ENCODE measurements at places on chromosomes 5 and 9.
A peak's percentile ranks its signal among the peaks of the same experiment; 100 is the strongest.

DNA sequence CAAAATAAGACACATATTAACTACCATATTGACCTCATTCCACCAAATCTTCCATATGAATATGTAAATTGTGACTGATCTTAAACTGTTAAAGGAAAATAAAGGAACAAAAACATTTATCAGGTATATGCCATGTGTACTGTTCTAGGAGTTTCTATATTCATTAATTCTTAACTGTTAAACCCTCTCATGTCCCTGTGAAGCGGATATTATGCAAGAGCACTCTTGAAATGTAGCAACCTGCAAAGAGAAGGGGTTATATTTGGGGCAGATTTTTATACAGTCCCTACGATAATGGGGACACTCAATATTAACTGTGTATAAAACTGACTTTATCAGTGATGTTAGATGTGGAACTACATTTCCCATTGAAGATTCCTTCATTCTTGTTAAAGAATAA lies 184.9 kb upstream of the OR13F1 start:
- DNase-seq = no peak

- DNase-seq = no peak
Measured at GRCh38 chr5:123209502-123210027, 120.5 kb downstream of the PRDM6 start.

DNA sequence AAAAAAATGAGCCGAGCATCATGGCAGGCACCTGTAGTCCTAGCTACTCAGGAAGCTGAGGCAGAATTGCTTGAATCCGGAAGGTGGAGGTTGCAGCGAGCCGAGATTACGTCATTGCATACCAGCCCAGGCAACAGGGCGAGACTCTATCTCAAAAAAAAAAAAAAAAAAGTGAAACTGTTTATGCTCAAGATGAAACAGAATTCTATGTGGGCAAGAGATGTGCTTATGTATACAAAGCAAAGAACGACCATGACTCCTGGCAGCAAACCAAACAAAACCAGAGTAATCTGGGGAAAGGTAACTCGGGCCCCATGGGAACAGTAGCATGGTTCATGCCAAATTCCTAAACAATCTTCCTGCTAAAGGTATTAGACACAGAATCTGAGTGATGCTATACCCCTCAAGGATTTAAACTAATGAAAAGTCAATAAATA lies 32.6 kb upstream of the PLAC8L1 start:
- no peak for DNase-seq

DNA sequence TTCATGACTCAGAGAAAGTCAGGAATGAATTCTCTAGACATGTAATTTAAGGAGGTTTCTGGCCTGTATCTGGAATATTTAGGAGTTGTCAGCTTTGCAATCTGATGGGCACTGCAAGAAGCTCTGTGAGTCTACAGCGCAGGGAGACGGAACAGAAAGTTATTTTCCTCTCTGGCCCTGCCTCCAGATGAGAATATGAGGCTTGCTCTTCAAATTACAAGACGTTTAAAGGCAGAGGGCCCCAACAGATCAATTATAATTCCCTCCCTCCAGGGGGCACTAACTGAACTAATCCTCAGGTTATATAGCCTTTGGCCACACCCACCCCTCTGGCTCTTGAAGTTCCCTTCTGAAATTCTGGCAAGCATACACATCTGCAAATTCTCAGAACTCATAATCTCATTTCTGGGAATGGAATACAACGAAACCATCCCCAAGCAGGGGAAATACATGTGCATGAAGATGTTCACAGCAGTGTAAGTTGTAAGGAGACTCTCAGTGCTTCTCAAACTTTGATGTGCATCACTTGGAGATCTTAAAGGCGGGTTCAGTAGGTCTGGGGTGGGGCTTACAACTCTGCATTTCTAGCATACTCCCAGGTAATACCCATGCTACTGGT lies 307.6 kb downstream of the CWC27 start:
- DNase-seq = no peak

DNA sequence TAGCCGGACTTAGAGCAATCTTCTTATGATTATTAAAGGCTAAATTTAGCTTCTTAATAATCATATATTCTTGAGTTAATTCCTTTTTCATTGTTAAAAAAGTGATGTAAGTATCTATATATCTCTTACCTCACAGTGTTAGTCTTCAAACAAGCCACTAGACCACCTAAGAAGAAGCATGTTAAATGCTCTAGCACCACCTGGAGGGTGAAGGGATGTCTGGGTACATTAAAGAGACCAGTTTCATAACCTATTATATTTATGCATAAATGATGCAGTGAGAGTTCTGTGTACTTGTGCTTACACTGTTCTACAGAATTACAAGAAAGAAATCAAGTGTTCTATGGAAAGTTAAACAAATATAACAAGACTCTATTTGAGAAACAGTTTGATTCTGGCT lies 55.9 kb upstream of the SLCO6A1 start:
- no peak for DNase-seq

- no peak for DNase-seq
Measured at GRCh38 chr5:10262121-10262774, 12.2 kb downstream of the CCT5 start.

DNA sequence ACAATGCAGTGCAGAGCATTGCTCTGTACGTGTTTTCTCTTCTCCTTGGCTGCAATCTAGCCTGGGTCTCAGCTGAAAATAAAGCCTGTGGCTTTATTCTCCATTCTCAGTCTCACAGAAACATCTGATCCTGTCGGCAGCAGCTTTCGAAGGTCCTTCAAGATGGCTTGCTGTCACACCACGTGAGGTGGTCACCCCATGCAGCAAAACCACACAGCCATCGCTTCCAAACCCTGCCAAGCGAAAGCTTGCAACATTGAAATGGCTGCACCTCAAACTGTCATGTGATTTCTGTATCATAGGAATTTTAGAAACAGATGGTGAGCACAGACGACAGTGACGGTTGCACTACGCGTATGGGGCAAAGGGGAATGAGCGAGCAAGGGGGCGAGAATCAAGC lies 98.5 kb upstream of the SMARCA2 start:
- no peak for DNase-seq

DNA sequence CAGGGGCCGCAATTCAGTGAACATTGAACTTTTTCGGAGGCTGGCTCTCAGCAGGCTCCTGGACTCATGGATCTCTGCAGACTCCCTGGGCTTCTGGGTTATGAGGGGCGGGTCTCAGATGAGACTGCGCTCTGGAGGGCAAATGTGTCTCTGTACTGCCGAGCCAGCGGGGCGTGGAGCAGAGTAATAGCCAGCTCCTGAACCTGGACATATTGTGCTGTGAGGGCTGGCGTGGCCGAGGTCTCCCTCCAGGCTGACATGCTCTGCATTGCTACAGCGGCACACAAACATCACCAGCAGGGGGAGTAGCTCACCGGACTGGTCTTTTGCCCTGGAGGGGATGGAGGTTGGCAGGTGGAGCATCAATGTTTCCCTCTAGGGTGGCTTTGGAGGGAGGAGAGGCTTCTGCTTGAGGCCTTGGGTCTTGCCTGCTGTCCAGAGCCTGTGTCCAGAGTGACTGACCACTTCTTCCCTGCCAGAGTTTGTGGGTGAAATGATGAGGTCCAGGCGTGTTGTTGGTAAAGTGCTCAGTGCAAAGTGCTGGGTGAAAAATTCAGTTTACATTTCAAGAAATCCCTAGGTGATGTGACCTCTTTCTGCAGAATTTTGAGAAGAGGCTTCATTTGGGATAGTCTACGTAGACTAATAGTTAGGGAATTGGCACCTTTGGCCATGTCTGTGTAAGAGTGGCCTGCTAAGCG lies 10.9 kb upstream of the GADD45G start:
- peak; percentile 36 for DNase-seq

- no peak for DNase-seq
Measured at GRCh38 chr9:130207241-130207992, 35.2 kb downstream of the NCS1 start.

- no peak for DNase-seq
Measured at GRCh38 chr5:139312075-139312474, 18.5 kb downstream of the MATR3 start.

DNA sequence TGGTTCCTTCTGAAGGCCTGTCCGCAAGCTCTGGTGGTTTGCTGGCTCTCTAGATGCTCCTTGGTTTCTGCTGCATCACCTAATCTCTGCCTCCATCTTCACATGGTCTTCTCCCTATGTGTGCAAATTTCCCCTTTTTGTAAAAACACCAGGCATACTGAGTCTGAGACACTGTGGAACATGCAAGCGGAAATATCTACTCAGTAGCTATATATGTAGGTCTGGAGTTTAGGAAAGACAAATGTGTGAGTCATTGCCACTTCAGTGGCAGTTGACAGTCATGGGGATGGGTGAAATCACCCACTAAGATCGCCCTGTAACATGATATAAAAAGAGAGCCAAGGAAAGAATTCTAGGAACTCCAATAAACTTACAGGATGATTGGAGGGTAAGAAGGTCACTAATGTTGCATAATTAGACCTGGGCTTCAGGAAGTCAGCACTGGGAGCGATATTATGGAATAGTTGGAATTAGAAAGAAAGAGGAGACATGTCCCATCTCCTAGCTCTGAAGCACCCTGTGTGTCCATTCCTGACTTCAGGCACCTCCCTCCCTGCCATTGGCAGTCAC lies 22.7 kb upstream of the UBLCP1 start:
- DNase-seq = no peak

- peak; percentile 81 for DNase-seq
Measured at GRCh38 chr5:179265514-179266290, 79.6 kb downstream of the ADAMTS2 start.

DNA sequence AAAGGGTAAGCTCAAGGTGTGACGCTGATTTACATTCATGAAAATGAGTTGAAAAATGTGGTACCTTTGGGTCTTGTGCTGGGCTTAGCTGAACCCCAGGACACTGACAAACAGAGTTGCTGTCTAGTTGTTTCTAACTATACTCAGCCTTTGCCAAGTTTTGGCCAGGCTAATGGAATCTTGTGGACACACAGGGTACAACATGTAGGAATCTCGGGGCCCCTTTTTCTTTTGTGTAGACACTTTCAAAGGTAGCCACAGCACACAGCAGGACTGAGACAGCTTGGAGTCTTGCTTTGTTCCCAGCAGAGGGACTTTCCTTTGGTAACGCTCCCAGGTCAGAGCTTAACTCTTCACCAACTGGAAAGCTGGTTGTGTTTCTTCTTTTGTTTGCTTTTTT lies 7.8 kb downstream of the LIX1 start:
- no peak for DNase-seq

- DNase-seq = no peak
Measured at GRCh38 chr5:147788023-147788422, 5.5 kb upstream of the JAKMIP2 start.

GRCh38 chr5:96745844-96746531 lies 61.8 kb downstream of the ERAP1 start:
- no peak for DNase-seq

DNA sequence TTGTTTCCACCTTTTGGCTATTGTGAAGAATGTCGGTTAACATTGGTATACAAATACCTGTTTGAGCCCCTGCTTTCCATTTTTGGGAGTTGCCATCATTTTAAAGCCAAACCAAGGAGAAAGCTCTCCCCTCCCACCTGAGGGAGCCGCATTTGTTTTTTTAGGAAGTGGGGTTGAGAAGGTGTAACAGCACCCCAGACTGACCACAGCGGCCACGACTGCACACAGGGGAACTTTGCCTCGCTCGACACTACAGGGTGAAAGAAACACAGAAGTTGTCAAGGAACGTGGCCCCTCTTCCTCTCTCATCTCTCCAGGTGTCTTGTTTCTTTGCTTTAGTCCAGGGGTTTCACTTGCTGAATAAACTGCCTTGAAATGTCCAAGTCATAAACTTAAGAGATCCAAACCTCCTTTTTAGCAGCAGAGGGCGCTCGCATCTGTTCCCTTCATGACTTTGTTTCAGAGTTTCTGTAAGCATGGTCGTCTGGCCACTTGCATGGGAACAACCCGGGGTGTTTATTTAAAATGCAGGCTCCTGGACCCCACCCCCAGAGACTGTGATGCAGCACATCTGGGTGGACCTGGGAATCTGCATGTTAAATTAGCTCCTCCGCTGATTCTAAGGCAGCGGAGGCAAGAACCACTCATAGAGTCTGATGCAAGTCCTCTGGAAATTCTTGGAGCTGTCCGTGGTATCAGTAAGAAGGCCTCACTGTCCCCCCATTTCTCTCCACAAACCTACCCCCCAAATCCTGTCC lies 2.1 kb upstream of the TTLL11 start:
- peak; percentile 44 for DNase-seq

DNA sequence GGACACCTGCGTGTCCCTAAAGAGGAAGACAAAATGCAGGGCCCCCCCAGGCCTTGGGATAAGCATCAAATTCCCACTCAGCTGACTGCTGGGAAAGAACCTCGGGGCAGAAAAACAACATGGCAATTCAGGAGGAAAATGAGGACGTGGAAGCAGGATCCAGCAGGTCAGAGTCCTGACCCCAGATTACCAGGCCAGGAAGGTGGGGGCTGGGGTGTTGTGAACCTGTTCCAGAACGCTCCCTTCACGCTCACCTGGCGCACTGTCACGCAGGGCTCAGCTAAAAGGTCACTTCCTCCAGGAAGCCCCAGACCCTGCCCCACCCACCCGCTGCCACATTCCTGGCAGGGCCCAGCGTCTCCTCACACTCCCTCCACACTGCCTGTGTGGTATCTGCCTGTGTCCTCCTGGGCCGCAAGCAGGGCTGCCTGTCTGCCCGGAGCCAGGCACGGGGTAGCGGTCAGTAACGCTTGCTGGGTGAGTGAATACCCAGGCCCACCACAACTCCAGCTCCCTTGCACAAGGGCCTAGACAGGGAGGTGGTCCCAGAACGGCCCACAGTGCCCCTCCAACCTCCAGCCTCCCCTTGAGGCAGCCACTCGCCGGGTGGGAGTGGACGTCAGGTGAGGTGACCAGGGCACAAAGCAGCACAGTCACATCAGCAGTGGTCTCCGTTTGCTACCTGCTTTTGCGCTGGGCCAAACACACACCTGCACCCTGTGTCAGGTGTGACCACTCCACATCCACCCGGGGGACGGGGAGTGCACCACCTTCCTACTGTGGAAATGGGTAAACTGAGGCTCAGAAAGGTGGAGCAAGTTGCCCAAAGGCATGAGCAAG lies 18.1 kb downstream of the VAV2 start:
- DNase-seq = no peak

DNA sequence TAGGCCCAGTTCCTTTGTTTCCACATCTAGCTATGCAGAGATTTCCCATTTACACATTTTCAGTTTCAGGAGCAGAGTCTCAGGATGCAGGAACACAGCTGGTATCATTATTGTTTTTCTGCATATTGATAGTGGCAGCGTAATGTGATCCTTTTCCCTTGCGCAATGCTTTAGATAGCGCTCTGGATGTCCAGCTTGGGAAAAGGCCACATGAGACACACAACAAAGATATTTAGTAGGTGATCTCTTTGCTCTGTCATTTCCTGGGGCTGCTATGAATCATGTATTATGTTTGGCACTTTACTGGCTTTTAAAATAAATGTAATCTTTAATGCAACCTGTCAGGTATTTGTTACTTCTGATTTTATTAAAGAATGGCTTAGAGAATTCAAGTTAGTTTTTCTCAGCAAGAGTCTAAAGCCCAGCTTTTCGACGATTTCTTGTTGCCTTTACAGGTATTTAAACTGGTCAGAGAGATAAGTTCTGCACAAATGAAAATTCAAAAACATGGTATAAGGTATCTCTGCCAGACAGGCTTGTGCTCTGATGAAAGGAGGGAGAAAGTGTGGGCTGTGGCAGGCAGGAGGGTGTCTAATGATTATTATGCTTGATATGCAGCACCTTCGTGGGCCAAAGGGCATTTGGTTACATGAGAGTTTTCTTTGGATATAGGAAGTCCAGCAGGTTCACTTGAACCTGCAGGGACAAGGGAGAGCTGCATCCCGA lies 42.2 kb downstream of the PTTG1 start:
- no peak for DNase-seq

- no peak for DNase-seq
Measured at GRCh38 chr5:65805089-65805488, 83.1 kb downstream of the NLN start.
